Cerebellum (tissue), 4 donors: ENCODE measurements at places on chromosomes 4 and X. TPM values are rescaled to one million over a fixed set of nuclear protein-coding genes. Genes with fewer than 3 reads are reported as not detected.

- DNase-seq = no peak
Measured at GRCh38 chr4:167956676-167957075, 135.7 kb upstream of the ANXA10 start.

- DNase-seq = no peak
Measured at GRCh38 chr4:11748164-11748872, 319.6 kb upstream of the HS3ST1 start.

Gene SORCS2
- 9.3 TPM for total RNA-seq

Gene CC2D2A
- total RNA-seq = 27.2 TPM

Gene SLC25A43
- total RNA-seq = 3.6 TPM
